Activated CD4-positive, CD25-positive, alpha-beta regulatory T cell treated with anti-CD3 and anti-CD28 coated beads, Interleukin-2, amount 50 U/mL, for 16 hours (primary cell): ENCODE measurements at places on chromosomes 2 and 18.

DNA sequence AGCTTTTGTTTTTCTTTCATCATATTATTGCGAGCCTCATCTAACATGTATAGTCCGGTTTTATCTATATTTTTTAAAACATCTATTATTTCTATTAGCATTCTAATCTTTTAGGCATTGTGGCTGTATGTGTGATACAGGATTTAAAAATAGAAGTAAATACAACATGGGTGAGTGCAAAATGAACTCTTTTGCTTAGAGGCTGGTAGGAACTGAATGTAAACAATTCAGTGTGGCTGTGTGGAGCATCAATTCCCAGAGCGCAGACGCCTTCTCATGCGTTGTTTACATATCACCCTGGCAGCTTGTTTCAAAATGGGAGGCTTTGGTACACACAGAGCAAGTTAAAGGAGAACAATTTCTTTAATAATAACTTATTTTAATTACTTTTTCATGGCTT lies 836 bp downstream of the DTNA start:
- DNase-seq: no peak

DNA sequence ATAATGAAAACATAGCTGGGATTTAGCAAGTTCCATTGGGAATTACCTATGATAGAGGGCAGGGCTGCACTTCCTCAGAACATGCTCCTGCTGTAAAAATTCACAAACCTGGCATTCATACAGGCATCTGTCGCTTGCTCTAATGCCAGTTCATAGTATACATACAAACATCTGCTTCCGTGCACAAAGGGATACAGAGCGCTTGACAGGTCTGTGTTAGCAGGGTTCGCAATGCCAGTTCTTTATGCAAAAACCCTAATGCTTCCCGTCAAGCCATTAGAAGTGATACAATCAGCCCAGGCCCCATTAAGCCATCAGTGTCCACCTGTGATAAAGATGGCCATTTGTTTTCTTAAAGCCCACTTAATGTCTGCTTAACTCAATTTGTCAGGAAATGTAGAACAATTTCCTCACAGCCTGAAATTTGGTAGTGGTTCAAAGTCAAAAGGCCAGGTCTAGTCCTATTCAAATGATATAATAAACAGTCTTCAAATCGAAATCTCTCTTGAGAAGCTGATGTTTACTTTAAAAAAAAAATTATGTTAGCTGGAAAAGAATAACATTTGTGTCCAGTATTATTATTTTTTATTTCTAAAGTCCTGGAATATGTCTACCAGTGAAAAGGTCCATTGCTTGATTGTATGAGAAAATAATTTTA lies 556.3 kb downstream of the ARHGAP15 start:
- DNase-seq: no peak

DNA sequence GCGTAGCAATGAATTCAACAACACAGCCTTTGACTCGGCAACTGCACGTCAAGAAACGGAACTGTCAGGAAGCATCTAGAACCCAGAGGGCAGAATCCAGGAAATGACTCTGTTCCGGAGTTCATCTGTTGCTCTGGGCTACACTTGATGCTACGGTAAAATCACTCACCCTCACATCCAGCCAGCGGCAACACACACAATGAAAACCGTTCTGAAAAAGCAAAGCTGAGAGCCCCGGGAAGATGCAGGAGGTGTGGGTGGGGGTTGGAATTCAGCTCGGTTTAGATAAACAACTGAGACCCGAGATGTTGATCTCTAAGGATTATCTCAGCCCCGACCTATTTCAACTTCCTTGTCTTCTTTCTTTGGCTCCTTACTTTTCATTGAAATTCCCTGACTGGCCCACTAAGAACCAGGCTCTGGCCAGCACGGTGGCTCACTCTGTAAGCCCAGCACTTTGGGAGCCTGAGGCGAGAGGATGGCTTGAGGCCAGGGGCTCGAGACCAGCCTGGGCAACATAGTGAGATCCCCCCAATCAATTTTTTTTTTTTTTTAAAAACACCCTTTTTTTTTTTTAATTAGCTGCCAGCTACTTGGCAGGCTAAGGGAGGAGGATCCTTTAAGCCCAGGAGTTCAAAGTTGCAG lies 13.3 kb upstream of the RAB17 start:
- peak; percentile 26 for DNase-seq

DNA sequence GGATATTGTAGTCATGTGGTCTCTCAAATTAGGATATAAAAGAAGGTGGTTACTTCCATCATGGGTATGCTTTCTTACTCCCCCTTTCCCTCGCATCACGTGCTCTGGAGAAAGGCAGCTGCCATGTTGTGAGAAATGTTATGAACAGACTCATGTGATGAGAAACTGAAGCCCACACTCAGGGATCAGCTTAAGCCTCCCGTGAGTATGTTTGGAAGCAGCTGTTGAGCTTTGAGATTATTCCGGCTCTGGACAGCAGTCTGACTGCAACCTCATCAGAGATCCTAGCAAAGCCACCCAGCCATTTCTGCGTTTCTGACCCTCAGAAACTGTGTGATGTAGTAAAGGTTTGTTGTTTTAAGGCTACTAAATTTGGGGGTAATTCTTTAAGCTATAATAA lies 700.1 kb downstream of the ADCYAP1 start:
- no peak for DNase-seq

DNA sequence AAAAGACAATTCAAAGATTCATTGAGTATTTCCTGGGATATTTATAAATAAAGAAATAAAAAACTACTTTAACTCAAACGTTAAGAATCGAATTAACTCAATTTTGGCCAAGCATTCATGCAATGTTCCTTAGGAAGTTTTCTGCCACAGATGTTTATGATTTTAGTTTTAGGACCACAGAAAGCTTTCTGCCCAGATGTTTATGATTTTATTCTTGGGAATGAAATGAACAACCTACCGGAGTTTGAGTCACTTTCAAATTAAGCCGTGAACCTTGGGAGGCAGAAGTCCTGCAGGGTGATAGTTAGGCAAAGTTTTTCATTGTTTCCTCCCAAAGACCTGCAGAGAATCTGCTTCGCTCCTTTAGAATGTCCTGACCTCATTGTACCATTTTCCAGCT lies 34.7 kb upstream of the MBP start:
- DNase-seq: no peak

DNA sequence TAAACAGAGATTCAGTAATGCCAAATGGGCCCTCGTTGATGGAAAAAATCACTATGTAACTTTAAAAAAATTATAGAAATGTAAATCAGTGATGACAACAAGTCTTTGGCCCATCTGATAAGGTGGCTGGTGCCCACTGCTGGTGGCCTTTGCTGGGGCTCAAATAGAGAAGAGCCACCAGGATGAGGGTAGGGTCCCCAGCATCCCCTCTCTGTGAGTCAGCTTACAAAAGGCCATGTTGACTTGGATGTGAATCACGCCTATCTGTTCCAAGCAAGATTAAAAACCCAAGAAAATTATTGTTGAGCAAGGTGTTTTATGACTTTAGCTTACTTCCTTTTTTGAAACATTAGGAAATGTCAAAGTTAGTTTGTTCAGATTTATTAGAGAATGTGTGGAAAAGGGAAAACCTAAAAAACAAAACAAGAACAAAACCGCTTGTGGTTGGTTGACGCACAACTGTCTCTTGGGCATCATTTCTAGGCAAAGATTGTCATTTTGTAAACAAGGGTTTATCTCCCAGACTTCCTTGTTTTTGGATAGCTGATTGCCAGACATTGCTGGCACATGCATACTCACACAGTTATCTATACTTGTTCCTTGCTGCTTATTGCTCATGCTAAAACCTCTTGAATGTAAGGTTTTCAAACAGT lies 53.7 kb upstream of the ZNF396 start:
- DNase-seq: no peak
